Stimulated activated naive CD4-positive, alpha-beta T cell (primary cell): ENCODE measurements at places on chromosomes 1 and 21.

- DNase-seq: no peak
Observed at GRCh38 chr1:53568540-53568939, 109.3 kb downstream of the DMRTB1 start.

DNA sequence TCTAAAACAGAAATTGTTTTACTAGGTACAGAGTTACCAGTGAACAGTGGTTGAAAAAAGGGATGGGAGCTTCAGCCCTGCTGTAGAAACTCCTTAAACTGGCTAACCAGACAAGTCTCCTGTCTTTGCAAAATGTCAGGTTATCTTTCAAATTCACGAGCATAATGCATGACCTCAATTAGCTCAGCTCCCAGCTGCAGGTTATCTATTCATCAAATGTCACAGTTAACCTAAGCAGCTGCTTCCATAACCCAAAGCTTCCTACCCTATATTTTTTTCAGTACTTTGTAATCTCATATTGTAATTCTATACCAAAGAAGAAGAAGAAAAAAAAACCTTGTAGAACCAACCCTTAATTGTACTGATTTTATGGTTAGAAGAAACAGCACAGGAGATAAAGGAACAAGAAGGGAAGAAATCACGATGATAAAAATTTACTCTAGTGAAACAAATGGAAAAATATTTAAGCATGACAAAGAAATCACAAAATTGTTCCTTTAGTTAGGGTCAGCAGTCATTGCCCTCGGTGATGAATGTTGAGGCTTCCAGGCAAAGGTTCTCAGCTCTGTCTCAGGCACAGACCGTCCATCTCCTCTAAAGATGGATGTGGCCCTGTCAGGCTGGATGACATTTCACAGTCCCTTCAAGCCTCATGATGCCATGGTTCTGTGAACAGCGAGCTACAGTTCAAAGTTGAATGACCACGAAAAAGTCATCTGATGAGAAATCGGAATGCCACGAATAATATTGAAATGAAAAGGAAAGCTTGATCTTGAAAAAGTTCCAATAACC, 95.9 kb downstream of the PLD5 start:
- no peak for DNase-seq

- DNase-seq: no peak
Observed at GRCh38 chr1:10299151-10299550, 88.8 kb downstream of the KIF1B start.

DNA sequence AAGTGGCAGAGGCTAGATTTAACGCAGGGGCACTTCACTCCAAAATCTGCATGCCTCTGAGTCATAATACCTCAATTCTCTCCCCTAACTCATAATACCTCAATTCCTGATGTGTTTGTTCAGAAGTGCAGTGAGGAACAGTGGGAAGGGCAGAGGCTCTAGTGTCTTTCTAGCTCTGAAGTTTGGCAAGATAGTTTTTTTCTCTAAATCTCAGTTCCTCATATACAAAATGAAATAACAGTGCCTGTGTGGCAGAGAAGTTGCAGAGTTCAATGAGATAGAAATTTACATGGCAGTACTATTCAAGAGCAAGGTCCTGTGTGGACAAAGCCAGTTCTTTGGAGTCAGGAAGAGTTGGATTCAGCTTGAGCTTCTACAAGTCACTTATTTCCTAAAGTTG, 9.8 kb downstream of the JUN start:
- no peak for DNase-seq

GRCh38 chr1:12305377-12305776, 75.5 kb downstream of the VPS13D start:
- DNase-seq: no peak

DNA sequence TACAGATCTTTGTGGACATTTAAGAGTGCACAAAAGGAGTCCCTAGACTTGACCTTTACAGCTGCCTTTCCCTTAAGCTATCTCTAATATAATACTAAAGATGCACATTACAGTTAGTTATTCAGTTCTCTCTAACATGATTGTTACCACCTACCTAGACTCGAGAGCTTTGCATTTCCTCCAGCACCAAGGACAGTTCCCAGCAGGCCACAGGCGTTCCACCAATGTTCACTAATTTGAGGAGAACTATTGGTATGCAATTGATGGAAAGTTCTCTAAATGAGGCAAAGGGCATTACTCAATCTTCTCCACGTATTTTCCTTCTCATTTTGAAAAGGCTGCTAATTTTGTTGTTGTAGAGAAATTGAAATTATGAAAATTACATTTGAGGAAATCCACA, 5.4 kb upstream of the NTNG1 start:
- DNase-seq: no peak

- DNase-seq: no peak
Observed at GRCh38 chr1:147912553-147912952, 10.0 kb downstream of the GJA8 start.

DNA sequence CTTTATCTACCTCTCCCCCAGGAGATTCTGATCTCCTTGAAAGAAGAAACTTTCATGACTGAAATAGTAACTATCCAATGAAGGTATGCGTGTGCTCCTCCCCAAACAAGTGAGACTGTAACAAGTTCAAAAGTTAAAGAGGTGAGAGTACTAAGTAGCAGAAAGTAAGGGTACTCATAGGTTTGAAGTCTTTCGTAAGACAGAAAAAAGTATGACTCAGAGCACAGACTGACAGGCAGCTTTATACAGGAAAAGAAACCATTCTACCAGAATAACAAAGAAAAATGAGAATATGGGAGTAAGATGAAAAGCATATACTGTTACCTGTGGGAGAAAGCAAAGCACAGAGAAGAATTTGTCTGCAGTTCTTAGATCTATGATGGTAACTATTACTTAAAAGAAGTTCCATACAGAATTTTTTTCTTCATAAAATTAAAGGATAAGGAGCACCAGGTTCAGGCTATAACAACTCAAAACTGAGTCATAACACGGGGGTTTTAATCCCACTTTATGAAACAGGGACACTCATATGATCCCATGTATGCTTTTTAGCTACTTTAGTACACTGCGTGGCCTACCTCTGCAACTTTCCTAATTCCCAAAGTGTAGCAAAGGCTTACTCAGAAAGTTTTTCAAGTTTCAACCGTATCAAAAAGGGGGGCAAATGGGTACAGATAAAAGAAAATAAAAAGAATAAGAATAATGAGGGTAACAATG, 52.0 kb downstream of the FOXJ3 start:
- no peak for DNase-seq

GRCh38 chr1:64540265-64540791, 70.4 kb downstream of the CACHD1 start:
- DNase-seq: no peak

DNA sequence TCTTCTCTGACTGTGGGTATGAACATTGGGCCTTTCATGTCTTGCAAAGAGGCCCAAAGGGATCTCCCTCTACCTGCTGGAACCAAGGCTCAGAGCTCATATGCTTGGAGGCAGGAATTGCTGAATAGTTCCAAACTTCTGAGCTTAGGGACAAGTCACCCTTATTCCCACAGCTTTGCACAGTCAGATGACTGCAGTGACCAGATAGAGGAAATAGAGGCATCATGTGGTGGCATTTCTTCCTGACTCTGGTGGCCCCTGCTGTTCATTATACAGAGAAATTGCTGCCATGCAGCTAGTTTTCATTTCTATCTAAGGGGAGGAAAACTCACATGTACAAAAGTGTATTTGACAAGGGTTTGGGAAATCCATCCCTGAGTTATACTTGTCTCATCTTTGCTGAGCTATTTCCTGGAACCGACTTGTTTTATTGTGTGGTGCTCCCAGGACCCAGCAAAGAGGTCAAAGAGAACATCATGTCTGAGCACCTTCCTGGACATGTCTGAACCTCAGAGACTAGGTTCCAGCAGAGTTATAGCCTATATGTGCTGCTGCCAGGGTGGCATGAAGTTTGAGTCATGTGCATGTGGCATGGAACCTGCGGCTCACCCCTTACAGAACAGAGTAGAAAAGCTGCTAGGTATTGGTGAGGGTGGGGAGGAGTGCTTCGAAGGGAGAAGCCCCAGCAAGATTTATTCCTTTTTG, 131.2 kb downstream of the PIK3R3 start:
- DNase-seq: no peak

GRCh38 chr1:205449254-205449749, 6.5 kb downstream of the BLACAT1 start:
- no peak for DNase-seq

- no peak for DNase-seq
Observed at GRCh38 chr1:204438628-204439027, 27.0 kb upstream of the PPP1R15B start.

GRCh38 chr1:36524359-36525062, 41.8 kb upstream of the CSF3R start:
- no peak for DNase-seq

GRCh38 chr1:185821612-185822385, 87.6 kb downstream of the HMCN1 start:
- no peak for DNase-seq

GRCh38 chr1:206067486-206068227, 14.7 kb downstream of the RHEX start:
- no peak for DNase-seq

DNA sequence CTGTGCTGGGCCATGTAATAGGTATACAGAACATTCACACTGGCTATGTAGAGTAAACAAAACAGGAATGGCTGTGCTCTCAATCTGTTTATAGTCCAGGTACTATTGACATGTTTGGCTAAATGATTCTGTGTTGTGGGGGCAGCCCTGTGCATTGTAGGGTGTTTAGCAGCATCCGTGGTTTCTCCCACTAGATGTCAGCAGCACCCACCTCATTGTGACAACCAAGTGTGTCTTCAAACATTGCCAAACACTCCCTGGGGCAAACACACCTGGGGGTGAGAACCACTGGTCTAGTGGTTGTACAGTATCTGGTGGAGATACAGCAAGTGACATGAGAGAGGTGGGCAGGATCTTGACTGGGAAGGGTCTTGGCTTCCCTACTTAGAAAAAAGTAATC, 80.4 kb upstream of the SPATA6 start:
- DNase-seq: no peak

DNA sequence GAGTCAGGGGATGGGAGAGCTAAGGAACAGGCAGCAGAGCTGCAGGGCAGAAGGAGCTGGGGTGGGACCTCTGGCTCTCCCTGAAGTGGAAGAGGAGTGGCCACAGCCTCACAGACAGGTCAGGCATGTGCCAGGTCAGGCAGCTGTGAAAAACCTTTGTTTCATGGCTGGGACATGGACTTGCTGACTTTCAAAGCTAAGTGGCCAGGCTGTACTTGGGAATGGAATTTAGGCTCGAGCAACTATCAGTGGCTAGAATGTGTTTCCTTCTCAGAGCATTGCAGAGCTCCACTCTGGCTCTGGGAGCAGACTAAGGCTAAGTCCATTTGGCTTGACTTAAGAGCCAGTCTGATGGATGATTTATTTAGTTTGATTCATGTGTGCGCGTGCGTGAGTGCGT, 385.1 kb downstream of the LMX1A start:
- no peak for DNase-seq

GRCh38 chr1:60942896-60943638, 139.3 kb upstream of the NFIA start:
- no peak for DNase-seq

DNA sequence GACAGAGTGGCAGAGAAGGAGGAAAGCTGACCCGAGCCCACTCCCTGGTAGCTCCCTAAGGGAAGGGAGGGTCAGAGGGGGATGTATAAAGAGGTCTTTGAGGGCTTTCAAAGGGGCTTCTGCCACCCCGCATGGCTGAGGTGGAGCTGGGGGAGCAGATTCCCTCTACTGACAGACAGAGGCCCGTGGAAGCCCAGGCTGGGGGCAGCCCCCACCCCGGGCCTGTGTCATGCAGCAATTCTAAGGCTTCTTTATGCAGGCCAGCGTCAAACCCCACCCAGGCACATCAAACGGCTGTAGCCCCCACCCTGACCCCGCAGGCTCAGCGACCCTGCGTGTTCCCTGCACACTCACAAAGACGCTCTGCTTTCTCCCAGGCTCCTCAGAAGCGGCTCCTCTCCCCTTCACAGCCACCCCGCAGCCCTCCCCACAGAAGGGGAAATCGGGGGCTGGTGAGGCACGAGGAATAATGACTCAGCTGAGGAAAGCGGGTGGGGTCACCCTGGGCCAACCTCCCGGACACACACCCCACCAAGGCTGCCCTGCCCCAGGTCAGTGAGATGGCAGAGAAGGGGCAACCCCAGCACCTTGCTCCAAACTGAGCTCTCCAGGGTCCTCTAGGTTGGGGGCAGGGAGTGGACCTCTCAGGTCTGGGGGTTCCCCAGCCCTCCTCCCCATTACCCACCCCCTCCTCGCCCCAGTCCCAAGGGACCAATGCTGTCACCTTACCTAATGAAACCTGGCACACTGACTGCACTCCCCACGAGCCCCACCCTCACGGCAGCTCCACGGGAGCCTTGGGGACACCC, 10.8 kb downstream of the SLC45A3 start:
- no peak for DNase-seq

GRCh38 chr21:31665397-31665796, 5.9 kb downstream of the SOD1 start:
- DNase-seq: no peak

- no peak for DNase-seq
Observed at GRCh38 chr1:236220473-236220872, 61.3 kb downstream of the ERO1B start.

- DNase-seq: no peak
Observed at GRCh38 chr1:1136547-1137230, 20.8 kb upstream of the C1orf159 start.

GRCh38 chr1:11143907-11144306, 44.2 kb upstream of the EXOSC10 start:
- DNase-seq: no peak

- DNase-seq: no peak
Observed at GRCh38 chr21:45623436-45623835, 20.1 kb upstream of the PCBP3 start.

DNA sequence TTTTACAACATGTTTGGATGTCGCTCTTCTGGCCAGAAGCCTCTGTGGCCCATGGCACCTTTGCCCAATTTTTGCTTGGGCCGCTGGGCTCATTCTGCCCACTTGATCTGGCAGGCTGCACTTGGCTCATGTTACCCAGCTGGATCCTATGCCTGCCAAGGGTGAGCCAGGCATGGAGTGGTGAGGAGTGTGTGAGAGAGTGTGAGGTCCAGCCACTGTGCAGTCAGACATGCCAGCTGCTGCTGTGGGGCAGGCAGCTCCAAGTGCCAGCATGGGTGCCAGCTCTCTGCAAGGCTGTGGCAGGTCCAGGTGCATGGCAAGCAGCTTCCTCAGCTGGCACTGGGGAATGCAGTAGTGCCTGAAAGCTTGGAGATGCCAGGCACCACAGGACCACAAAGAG, 71.0 kb downstream of the EBNA1BP2 start:
- DNase-seq: no peak

DNA sequence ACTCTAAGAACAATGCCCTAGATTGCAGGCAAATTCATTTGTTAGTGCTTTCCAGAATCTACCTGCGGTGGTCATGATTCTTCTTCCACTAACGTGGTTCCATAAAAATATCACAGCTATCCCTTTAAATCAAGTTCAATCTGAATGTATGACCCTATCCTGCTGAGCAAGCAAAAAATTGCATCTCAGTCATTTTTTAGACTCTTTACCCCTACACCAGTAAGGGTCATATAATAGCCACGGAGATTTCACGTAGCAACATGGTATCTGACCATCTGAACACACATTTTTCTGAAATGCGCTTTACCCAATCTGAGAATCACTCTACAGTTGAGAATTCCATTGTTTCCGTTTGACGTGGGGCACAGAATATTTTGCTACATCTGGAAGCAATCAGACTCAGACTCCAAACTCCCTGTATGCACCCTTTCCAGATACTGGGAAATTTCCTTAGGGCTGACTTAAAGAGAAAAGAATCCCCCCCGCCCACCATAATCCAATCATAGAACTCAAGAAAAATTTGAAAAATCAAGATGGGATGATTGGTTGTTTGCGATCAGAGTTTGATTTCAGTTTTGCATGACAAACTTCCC, 699.2 kb upstream of the ZP4 start:
- DNase-seq: no peak
